ENCODE measurements at places on chromosomes 13 and 19. TPM values are rescaled to one million over a fixed set of nuclear protein-coding genes. Genes with fewer than 3 reads are reported as not detected.

FUZ gene
- total RNA-seq, result 13.0 TPM

SBK2 gene
- total RNA-seq, result not detected

SPTBN4 gene
- 2.6 TPM for total RNA-seq

GRCh38 chr13:43815204-43815603 is 28.4 kb upstream of the ENOX1 start:
- no peak for DNase-seq

DNA sequence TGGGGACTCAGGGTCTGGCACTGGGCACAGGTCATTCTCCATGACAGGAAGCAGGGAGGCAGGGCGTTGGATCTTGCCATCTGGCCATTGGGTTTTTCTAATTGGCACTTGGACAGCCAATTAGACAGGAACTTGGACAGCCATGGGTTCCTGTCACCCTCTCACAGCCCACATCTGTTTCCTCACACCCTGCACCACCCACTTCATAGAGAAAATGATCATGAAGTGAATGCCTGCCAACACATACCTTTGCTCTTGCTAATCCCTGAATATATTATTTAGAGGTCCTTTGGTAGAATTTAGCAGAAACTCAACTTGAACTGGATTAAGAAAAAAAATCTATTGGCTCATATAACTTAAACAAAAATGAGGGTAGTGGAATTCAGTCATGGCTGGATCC is 4.9 kb upstream of the OLFM2 start:
- DNase-seq, result no peak

DNA sequence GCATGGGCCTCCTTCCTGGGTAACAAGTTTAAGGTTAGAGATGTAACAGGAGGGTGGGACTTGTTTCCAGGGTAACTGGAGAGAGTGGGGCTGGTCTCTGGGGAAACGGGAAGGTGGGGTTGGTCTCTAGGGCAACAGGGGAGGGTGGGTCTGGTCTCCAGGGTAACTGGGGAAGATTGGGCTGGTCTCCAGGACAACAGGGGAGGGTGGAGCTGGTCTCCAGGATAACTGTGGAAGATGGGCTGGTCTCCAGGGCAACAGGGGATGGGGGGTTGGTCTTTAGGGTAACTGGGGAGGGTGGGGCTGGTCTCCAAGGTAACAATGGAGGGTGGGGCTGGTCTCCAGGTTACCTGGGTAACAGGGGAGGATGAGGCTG is 36.5 kb downstream of the SPTBN4 start:
- DNase-seq, result no peak

Measured in ureter (tissue), 1 donor.